ENCODE measurements at places on chromosomes 1 and 21. TPM values are rescaled to one million over a fixed set of nuclear protein-coding genes. Genes with fewer than 3 reads are reported as not detected.

DNA sequence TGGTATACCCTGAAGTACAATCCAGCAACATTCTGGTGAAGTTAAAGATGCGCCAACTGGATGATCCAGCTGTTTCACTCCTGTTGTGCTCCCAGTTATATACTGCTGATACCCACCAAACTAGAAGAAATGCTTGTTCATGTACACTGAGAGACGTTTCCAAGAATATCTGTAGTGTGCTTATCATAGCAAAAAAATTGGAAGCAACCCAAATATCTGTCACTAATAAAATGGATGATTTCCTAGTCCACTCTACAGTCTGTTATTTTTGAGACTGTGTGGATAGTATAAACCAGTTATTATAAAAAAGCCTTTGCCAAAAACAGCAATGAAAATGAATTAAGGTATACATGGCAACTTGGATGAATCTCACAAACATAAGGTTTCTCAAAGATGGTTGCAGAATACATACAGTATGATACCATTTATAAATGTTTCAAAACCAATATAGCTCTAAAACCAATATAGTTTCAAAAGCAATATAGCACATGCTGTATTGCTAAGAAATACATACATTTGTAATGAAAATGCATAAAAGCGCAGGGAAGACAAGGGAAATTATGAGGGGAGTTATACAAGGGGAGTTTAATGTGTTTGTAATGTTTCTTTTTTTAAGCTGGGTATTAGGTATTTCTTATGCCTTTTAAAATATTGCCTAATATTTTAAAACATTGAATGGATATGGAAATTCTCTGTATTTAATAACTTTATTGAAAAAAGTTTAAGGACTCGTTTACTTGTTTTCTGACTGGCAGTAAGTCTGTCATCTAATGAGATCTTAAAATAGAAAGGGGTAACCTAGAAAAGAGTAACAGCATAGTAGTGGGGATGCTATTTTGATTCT lies 36.5 kb downstream of the GPSM2 start:
- no peak for DNase-seq

DNA sequence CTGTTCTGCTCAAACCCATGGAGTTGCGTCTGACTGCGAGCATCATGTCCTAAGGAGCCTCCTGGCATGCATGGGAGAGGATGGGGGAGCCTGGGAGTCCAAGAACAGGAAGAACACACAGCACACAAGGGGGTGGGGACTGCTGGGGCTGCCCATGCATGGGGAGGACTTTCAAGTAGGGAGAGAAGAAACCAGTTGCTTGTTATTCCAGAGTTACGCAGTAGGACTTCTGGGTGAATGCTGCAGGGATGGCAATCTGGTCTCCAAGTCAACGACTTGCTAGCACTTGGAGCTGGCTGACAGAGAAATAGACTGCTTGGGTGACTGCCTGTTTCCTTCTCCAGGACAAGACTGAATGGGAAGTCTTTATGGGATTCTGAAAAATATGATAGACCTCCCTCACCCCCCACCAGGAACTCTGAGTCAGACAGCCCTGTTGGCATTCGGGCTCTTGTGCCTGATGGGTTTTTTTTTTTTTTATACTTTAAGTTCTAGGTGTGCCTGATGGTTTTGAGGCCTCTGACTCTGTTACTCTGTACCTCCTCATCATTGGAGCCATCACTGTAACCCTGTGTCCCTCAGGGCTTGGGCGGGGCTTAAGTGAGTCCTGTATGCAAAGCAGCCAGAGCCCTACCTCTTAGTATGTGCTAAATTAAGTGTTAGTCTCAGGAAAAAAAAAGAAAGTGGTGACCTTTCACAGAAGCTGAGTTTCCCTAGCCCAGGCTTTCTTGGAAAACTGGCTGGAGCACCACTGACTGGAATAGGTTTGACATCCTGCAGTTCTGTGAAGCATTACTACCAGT lies 30.3 kb downstream of the MAP3K21 start:
- DNase-seq = no peak

DNA sequence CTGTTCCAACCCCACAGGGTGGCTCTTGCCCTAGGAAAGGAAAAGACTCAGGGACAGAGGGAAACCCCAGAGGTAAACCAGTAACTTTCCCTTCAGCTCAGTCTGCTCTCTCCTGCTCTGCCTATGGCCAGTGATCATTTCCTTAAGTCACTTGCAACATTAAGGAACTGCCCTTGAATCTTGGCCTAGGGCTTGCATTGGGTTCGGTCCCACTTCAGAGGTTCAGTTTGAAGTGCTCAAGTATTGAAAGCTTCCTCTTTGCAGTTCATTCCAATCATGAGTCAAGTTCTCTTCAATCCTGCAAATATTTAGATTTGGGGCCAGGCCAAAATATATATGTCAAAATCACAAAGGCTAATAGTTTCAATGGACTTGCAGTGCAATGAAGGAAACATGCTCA lies 97.7 kb upstream of the IRF2BP2 start:
- no peak for DNase-seq

DNA sequence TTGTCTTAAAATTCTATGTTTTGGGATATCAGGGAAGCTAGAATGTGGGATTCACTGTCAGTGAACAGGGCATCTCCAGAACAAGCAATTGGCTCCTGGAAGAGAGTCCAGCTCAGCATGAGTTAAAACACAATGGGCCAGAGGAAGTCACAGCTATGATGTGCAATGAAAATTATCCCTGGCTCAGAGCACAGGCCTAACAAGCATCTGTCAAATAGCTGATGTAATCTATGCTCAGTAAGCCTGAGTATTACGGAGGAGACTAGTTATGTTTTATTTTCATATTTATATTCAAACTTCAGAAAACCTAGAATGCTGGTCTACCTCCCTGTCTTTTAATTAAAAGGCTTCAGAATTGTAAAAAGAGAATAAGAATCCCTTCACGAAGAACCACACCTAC lies 41.6 kb downstream of the PARP1 start:
- no peak for DNase-seq

DNA sequence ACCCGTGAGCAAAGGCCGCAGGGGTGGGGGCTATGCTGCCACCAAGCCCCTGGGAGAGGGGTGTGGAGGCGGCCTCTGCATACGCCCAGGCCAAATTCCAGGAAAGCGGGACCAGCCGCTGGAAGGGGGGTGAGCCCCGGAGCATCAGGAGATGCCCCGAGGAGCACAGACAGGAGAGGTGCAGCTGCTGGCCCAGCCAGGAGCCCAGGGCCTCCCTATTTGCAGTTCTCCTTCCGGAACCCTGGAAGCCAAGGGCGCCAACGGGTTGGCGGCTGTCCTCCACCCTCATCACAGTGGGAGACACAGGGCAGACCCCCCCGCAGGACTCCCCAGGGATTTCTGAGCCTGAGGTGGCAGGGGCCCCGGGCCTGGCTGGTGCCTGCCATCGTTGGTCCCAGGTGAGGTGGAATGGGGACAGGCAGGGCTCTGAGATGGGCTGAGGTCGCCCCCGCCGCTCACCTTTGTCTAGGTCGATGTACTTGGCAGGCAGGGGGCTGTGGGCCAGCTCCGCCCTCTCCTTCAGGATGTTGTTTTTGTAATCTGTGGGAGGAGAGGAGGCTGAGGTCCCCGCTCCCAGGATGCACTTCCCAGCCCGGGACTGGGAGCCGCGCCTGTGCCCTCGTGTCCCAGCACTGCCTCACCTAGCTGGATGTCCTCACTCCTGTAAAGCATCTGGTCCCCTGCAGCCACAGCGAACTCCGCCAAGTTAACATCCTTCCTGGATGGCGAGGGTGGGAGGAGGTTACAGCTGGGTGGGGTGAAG lies 4.4 kb upstream of the DVL1 start:
- no peak for DNase-seq

DNA sequence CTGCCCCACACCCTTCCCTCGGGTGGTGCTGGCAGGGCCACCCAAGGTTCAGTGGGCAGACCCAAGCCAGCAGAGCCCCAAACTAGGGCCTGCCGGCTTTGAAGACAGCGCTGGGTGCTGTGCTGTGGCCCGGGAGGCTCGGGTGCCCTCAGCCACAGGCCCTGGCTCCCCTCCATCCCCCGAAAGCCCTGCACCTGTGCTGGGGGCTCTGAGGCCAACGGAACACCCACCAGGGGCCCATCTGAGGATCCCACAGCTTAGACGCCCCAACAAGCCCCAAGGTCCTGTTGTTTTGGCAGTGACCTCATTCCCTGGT lies 8.6 kb downstream of the ITGB2 start:
- no peak for DNase-seq

The NR5A2 gene
- total RNA-seq = 9.6 TPM

The SLC22A15 gene
- total RNA-seq = 5.1 TPM

All from mesenteric fat pad (tissue), 1 donor.